ENCODE measurements at places on chromosomes 3 and 15.

DNA sequence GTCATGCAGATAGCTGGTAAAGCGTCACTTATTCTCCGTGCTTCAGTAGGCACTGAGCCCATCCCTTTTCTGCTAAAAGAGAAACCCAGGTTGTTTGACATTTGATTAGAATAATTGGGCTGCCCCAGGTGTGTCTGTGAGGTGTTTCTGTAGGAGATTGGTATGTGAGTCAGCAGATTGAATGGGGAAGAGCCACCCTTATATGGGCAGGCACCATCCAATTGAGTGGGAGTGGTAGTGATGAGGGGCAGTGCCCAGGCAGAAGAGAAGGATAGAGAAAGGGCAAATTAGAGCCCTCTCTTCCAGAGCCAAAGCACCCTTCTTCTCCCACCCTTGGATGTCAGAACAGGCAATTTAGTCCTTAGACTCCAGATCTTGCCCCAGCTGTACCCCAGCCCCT, 384.3 kb upstream of the GBE1 start:
- DNase-seq = no peak

DNA sequence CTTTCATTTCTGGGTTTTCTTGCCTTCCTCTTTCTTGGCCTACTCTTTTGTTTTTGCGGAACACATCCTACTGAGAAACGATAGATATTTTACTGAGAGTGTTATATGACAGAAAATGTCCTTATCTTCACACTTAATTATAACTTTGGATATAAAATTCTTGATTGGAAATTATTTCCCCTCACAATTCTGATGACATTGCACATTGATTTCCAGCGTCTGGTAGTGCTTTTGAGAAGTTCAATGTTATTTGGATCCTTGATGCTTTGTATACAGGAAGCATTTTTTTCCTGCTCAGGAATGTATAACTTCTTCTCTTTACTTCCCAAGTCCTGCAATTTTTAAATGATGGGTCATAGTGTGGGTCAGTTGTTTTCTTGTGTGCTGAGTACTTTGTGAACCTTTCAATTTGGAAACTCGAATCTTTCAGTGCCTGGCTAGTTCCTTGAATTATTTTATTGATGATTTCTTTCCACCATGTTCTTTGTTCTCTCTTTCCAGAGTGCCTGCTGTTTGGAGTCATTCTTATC, 183.9 kb downstream of the PDCD6IP start:
- no peak for DNase-seq

- no peak for DNase-seq
Observed at GRCh38 chr3:58743296-58743695, 76.7 kb upstream of the FAM3D start.

- no peak for DNase-seq
Observed at GRCh38 chr15:83068054-83068453, 1.0 kb upstream of the BTBD1 start.

- DNase-seq = no peak
Observed at GRCh38 chr3:183984749-183985729, 32.6 kb downstream of the ABCC5 start.

DNA sequence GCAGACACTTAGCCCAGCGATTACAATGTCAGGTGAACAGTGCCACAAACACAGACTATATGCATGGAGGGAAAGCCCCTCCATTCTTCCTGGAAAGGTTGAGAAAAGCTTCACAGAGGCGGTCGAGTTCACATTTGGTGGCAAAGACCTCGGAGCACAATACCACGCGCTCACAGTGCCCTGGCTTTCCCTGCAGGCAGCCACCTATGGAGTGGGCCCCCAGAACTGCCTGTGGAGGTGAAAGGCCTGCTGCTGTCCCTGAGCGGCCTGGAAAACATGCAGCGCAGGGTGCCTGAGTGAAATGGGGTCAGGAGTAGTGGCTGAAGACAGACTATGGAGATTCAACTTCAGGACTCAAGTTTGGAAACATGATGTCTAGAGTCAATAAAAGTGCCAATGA, 26.9 kb downstream of the PDIA5 start:
- no peak for DNase-seq

DNA sequence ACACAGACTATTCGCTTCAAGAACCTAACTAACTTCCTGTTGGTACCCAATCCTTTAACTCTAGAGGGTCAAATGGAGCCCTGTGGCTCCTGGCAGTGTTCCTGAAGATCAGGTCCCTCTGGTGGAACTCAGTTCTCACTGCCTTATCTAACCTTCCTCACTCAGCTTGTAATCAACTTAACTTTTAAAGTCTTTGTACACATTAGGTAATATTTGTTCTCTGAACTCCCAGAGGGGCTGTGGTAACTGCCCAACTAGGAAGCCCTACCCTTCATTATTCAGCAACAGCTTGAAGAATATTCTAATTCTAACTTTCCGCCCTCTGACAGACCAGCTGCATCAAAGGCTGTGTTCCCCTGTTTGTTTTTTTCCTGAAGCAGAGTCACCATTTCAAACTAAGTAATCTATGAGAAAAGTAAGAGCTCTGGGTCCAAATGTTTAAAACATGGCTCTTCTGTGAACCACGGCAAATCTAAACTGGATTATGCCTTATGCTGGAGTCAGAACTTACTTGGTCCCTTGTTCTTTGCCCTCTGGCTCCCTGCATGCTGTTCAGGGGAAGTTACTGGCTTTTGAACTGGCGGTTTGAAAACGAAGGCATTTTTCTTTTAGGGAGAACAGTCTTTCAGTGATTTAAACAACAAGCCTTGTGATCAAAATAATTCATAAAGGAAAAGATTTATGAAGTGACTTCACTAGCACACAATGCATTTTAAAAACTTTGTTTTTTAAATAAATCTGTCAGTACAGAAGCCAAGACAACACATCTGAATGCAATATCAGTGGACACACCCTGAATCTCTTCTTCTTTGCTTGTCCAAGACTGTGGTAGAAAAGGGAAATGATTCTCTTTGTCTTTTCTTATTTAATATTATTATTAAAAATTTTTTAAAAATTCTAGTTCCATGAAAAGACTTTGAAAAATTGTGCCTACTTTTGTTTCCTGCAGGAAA, 365.6 kb downstream of the TIGIT start:
- DNase-seq = no peak

DNA sequence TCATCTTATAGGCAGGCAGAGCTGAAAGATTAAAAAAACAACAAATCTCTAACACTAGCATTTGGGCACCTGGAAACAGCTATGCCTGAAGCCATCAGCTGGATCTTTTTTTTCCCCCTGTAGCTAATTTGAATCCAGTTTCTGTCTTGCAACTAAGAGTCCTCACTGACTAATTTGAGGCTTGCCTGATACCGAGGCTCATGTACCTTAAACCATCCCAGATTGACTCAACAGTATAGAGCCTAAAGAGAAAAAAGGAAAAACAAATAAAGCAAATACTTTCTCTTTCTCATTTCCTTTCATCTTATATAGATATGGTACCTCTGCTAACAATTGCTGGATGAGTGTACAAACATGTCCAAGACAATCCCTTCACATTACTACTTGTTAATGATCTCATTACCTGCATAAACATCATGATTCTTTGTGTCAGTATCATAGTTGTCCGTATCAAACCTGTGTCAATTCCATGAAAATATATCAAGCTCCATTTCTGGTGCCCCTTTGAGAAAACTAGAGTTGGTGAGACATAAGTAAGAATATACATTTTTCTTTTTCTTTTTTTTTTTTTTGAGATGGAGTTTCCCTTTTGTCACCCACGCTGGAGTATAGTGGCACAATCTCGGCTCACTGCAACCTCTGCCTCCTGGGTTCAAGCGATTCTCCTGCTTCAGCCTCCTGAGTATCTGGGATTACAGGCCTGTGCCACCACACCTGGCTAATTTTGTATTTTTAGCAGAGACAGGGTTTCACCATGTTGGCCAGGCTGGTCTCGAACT, 43.1 kb downstream of the BHLHE40 start:
- DNase-seq = no peak

DNA sequence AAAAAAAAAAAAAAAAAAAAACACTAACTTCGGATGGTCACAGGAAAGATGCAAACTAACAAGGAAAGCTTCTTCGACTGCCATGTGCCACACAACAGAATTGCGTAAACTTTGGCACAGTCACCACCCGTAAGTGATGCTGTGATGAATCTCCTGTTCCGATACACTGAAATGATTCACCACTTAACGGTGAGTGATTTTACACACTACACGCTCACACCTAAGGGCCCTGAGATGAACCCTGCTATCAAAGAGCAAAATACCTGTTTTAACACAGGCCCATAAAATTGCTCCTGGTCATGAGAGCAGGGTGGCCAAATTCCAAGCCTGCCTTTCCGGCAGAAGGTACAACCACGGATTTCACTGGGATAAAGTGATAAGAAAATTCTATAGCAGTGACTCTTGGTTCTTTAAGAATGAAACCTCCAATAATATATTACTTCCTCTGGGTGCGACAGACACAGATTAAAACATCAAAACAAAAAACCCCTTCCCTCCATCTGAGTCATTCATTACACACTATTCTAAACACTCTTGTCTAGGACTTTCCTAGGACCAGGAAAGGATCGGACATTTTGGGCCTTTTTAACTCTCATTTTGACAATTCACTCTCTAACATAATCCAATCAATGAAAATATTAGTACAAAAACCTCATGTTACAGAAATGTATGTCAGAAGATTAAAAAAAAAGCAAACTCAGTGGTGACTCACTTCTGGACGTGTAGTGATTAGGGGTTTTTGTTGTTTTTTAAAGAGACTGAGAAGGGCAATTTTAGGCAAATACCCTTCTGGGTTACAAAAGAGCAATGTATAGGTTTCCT, 28.3 kb downstream of the LRIG1 start:
- no peak for DNase-seq

DNA sequence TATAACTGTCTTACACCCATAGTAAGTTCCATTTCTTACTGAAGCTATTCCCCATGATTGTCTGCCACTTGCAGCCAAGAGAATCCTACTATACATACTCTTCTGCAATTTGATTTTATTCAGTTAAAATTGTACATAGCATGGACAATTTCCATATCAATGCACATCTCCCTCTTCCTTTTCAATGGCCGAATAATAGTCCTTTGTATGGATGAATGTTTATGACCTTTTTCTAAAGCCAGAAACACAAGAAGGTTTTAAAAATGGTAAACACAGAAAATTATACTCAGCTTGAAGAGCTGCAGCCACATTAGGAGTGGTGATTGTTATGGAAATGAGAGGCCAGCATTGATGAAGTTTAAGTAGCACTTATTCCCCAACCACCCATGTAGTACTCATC, 8.5 kb upstream of the ERC2 start:
- no peak for DNase-seq

- no peak for DNase-seq
Observed at GRCh38 chr3:150755902-150756301, 7.1 kb downstream of the SIAH2 start.

DNA sequence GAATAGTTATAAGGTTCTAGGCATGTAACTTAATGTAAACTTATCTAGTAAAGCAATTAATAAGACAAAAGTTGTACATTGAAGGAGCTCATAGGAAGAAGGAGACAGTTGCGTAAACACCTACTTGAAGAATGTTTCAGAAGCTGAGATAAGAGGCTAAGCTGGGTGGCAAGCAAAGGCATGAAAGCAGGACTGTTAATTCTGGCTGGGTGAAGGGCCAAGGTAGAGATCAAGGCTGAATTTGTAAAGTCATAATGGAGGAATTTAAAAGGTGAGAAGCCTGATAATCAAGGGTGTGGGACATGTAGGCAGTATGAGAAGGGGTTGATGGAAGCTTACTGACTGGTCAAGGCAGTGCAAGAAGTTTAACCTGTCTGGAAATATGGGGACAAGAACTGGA, 80.4 kb upstream of the TGFBR2 start:
- DNase-seq = no peak

DNA sequence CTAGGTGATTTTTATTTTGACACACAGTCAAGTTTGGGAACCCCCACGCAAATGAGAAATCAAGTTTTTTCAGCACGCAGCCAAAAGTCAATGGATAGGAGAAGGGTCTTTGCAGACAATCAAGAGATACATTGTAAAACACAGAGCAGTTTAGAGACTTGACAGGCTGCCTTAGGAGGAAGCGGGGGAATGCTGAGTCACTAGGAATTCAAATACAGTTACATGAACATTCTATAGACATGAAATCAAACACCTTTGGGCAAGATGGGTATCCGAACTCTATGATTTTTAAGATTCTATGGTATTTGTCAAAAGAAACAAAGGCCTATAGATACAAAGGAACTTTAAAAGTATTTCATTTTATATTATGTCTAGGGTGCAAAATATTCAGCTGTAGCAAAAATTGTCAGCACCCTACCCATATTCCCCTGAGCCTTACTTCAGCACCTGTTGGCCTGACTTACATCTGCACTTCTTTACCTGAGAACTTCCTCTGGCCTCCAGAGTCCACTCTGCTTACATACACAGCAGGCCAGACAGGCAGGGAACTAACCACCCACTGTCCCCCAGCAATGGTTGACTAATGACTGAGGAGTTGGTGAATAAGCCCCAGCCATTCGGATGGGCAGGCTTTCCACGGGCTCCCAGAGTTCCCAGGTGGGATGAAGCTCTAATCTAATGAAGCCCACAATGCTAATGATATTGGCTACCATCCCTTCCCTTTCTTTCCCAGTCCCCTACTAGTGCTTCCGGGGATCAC, 289.3 kb upstream of the RORA start:
- no peak for DNase-seq

- DNase-seq = no peak
Observed at GRCh38 chr3:112020674-112021085, 13.9 kb upstream of the TMPRSS7 start.

GRCh38 chr3:149658744-149659497, 1.1 kb upstream of the WWTR1 start:
- peak; percentile 13 for DNase-seq

Data from Ammon's horn (tissue), 1 donor.